Thymus (tissue), 14 donors: ENCODE measurements at places on chromosomes 7 and 10. TPM values are rescaled to one million over a fixed set of nuclear protein-coding genes. Genes with fewer than 3 reads are reported as not detected.

Gene ANKIB1
- polyA plus RNA-seq = 27.0 TPM

Gene C10orf88
- polyA plus RNA-seq = 12.1 TPM

Gene ABCF2
- polyA plus RNA-seq = 18.9 TPM

Gene MET
- polyA plus RNA-seq = 12.0 TPM

Gene LRRD1
- polyA plus RNA-seq = 0.05 TPM

Gene ELMO1
- 18.7 TPM for polyA plus RNA-seq

Gene NRF1
- polyA plus RNA-seq = 14.4 TPM

Gene ADGRA1
- polyA plus RNA-seq = 0.02 TPM

Gene FEZF1
- 0.07 TPM for polyA plus RNA-seq

Gene TMEM176A
- 27.9 TPM for polyA plus RNA-seq

Gene DOCK1
- 10.2 TPM for polyA plus RNA-seq

Gene TMEM229A
- 0.02 TPM for polyA plus RNA-seq

Gene ZNF804B
- 0.02 TPM for polyA plus RNA-seq

Gene RET
- 0.37 TPM for polyA plus RNA-seq

Gene MMS19
- 107 TPM for polyA plus RNA-seq
